ENCODE measurements at places on chromosomes 2 and 18.

DNA sequence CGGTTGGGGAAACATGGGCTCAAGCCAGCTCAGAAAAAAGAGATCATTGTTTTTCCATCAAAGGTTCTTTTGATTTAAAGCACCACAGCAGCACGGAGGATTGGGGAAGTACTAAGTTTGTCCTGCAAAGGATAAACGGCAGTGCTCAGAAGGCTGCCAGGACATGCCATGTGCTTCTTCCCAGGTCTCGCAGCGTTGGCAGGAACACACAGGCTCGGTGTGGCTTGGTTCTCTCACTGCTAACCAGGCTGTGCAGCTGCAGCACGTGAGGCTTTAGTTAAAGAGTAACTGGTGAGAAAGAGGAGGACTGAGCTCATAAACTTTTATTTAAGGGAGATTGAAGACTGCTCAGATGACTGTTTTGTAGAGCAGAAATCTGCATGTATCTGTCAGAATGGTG lies 264.3 kb downstream of the TSN start:
- DNase-seq = no peak

DNA sequence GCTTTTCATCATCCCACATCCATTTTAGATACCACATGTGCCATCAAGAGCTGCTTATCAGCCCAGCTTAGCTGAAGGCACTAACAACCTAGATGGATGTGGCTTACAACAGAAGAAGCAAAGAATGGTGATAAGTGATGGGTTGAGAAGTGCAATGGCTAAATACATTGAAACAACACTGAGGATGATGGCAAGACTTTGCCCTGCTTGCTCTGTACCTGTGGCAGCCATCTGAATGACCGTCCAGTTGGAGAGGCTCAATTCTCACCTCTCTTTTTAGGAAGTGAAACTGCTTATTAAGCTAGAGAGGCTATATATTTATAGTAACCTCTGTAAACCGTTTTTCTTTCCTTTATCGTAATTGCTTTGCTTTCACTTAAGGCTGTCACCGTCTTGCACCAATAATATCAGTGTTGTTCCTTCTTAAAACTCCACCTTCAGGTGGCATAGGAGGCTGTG lies 5.7 kb downstream of the GPATCH11 start:
- DNase-seq = no peak

DNA sequence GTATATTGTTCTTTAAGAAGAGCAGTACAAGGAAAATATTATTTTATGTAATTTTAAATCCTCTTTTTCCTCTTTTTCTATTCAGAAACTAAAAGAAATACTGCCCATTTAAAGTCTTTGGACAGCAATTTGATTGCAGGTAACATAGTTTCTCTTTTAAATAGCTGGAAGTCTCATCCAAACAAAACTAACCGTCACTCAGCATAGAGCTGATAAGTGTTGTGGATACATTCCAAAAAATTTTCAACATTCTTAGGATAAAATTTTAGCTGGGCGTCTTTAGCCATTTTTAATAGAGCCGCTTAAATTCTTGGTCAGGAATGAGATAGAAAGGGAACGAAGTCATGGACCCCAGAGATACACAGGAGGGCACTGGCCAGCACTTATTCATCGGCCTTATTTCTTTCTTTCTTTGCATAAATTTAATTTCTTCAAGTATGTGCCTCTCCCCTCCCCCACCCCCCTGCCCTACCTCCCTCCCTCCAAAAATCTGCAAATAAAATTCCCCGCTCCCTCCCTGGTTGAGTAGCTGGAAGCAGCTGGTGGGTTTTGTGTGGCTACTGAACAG lies 81.7 kb downstream of the GBX2 start:
- no peak for DNase-seq

- DNase-seq = no peak
Observed at GRCh38 chr18:35474884-35475283, 22.9 kb downstream of the INO80C start.

GRCh38 chr18:45728336-45729010 lies 4.5 kb downstream of the SLC14A1 start:
- DNase-seq = no peak

- no peak for DNase-seq
Observed at GRCh38 chr2:79876430-79876829, 363.6 kb downstream of the CTNNA2 start.

DNA sequence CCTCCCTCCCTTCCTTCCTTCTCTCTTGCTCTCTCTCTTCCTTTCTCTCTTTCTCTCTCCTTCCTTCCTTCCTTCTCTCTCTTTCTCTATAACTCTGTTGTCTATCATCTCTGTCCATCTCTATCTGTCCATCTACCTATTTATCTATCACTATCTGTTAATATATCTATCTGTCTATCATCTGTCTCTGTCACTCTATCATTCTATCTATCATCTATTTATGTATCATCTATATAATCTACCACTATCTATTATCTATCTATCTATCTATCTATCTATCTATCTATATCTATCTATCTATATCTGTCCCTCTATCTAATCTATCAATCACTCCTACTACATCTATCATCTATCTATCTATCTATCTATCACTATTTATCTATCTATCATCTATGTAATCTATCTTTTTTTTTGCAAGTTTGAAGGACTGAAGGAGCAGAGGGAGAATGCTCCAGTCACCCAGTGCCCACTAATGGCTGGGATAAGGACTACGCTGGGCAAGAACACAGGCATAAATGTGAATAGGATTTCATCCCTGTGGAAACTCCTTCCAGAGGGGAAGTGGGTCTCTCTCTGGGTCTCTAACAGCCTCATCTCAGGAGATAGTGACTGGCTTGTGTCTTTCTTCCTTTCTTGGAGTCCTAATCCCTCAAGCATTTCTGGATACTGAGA lies 427.0 kb downstream of the LPIN1 start:
- no peak for DNase-seq

- DNase-seq = no peak
Observed at GRCh38 chr18:25446972-25447371, 95.0 kb upstream of the ZNF521 start.

- no peak for DNase-seq
Observed at GRCh38 chr2:185436787-185437372, 301.7 kb upstream of the FSIP2 start.

GRCh38 chr2:202017940-202018339 lies 15.7 kb upstream of the FZD7 start:
- DNase-seq = no peak

- DNase-seq = no peak
Observed at GRCh38 chr2:4827836-4828235, 864.3 kb upstream of the SOX11 start.

GRCh38 chr2:197307933-197308521 lies 2.6 kb downstream of the ANKRD44 start:
- DNase-seq = no peak

DNA sequence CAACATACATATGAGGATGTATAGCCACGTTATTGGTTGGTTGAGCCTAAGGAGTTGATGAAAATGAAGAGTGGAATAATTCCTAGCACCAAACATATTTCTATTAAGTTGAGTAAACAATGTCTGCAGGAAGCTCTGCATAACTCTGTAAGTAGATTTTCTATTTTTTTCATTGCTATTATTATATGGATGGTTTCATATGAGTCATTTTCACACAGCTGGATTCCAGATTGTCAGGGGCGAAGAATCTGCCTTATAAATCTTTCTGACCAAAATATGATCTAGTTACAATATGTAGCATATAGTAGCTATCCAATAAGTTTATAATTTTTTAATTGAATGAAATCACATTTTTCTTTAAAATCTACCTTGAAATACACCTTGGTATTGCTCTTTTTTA lies 468.0 kb upstream of the PKDCC start:
- DNase-seq = no peak

- DNase-seq = no peak
Observed at GRCh38 chr2:191749181-191749540, 71.2 kb downstream of the NABP1 start.

DNA sequence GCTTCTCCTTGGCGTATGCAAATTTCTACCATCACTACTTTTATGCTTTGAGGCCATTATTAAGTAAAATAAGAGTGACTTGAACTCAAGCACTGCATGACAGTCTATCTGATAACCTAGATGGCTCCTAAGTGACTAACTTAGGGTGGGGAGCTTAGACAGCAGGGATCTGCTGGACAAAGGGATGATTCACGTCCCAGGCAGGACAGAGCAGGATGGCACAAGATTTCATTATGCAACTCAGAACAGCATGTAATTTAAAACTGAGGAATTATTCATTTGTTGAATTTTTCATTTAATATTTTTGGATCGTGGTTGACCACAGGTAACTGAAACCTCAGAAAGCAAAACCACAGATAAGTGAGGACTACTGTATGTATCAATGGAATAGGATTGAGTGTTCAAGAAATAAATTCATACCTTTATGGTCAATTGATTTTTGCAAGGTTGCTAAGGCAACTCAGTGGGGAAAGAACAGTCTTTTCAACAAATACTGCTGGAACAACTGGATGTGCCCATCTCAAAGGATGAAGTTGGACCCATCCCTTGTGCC lies 115.3 kb downstream of the MBD2 start:
- no peak for DNase-seq

GRCh38 chr2:119256582-119256921 lies 32.9 kb downstream of the STEAP3 start:
- no peak for DNase-seq

DNA sequence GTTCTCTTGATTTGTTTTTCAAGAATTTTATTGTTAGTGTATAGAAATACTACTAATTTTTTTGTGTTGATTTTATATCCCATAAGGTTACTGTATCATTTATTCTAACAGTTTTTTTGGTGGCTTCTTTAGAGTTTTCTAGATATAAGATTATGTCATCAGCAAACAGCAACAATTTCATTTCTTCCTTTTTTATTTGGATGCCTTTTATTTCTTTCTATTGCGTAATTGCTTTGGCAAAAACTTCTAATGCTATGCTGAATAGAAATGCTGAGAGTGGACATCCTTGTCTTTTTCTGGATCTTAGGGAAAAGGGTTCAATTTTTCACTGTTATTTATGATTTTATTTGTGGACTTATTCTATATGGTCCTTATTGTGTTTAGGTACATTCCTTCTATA lies 298.8 kb downstream of the RPRM start:
- no peak for DNase-seq

GRCh38 chr2:12343141-12343540 lies 373.6 kb upstream of the TRIB2 start:
- no peak for DNase-seq

- no peak for DNase-seq
Observed at GRCh38 chr2:160952464-160953254, 207.6 kb upstream of the TANK start.

DNA sequence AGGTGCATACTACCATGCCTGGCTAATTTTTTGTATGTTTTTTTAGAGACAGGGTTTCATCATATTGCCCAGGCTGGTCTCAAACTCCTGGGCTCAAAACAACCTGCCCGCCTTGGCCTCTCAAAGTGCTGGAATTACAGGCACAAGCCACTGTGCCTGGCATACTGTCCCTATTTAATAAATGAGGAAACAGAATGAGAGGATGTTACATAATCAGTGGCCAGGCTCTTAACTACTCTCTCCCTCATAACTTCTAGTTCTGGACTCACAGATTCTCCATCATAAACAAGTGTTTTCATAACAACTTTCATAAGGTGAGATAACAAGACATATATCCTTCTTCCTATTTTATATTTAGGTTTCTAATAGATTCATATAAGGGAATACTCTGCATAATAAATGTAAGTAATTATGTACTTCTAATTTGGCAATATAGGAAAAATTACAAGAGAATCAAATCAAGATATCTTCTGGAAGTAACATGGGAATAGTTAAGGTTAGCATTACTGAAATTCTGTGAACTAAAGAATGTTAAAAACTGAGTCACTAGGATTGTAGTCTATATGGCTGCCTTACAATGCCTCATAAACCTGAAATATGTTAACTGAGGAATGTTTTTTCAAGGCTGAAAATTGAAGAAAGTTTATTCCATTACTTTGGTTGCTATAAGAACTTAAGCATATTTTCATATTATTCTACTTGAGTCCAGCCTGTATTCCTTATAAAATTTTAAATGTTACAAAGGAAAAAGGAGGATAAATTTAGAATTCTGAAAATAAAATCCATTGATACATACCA lies 71.3 kb downstream of the SLC25A12 start:
- no peak for DNase-seq

DNA sequence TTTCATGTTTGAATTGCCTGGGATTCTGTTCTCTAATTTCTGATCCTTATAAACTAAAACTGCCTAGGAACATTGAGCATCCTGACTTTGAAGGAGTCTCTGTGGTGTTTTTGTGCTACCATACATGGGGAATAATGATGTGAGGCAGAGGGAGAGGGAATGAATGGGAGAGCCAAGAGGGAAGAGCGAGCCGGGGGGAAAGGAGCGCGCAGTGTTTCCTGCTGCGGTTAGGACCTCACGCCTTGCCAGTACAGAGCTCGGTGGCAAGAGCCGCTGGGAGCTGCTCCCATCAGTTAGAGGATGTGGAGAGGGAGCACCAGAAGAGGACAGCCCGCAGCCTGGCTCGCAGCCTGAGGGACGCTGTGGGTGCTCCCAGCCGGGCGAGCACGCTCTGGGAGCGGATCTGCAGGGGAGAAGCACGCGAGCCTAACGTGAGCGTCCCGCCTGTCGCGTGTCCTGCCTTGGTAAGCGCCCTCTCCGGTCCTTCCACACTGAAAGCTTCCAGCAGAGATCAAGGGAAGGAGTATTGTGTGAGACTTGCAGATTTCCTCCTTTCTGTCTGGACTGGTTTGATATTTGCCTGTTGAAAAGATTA lies 114.7 kb downstream of the FAM210A start:
- DNase-seq = no peak

- no peak for DNase-seq
Observed at GRCh38 chr2:14761118-14761517, 128.6 kb downstream of the LRATD1 start.

DNA sequence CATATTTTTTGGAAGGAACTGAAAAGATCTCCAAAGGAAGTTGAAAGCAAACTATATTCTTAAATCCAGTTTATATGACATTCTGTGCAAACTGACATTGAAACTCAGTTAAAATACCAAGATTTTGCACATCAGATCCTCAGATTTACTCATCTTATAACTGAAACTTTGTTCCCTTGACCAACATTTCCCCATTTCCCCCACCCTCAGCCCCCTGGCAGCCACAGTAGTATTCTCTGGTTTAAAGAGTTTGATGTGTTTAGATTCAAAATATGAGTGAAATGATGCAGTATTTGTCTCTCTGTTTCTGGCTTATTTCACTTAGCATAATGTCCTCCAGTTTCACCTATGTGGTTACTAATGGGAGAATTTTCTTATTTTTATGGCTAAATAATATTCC lies 99.2 kb upstream of the ITGA4 start:
- DNase-seq = no peak

DNA sequence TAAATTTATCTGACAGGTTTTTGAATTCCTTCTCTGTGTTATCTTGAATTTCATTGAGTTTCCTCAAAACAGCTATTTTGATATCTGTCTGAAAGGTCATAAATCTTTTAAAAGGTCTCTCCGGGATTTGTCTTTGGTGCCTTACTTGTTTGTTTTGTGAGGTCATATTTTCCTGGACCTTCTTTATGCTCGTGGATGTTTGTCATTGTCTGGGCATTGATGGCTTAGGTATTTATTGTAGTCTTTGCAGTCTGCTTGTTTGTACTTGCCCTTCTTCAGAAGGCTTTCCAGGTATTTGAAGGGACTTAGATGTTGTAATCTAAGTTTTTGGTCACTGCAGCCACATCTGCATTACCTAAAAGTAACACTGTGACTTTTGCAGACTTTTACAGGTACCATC lies 355.2 kb downstream of the PARD3B start:
- DNase-seq = no peak

Measured in stimulated activated CD8-positive, alpha-beta memory T cell treated with anti-CD3 and anti-CD28 coated beads, Interleukin-15, amount 100 ng/mL, for 24 hours (primary cell).